Breast epithelium (tissue), 4 donors: ENCODE measurements at places on chromosomes 11 and 22. TPM values are rescaled to one million over a fixed set of nuclear protein-coding genes. Genes with fewer than 3 reads are reported as not detected.

- DNase-seq, result no peak
- H3K36me3 ChIP-seq, result no peaks in the 10 kb centered on the region
- no peak overlapping the region for H3K27ac ChIP-seq
- H3K4me1 ChIP-seq, result peaks cover 11% of the 10 kb centered on the region
- H3K4me3 ChIP-seq, result no peak overlapping the region
- no peaks in the 10 kb centered on the region for H3K27me3 ChIP-seq
Observed at GRCh38 chr11:73348838-73349237, 27.4 kb upstream of the RELT start.

DNA sequence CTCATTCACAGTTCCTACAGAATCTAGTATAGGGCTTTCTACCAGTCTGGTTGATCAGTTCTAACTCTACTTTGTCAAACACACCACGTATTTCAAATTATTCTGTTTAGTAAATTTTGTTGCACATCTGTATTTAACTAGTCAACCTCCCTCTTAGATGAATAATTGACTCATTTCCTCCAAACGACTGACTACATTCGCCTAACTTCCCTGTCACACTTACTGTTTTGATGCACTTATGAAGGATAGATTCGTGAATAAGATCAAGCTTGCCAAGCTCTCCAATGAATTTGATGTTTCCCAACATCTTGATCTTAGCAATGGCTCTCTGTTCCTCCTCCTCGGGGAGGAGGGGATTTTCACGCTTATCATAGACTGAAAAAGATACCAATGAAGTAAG lies 5.0 kb downstream of the EIF4G2 start:
- H3K4me1 ChIP-seq, result peaks cover 7% of the 10 kb centered on the region
- H3K27me3 ChIP-seq, result no peaks in the 10 kb centered on the region
- DNase-seq, result no peak
- no peak overlapping the region for H3K4me3 ChIP-seq

DNA sequence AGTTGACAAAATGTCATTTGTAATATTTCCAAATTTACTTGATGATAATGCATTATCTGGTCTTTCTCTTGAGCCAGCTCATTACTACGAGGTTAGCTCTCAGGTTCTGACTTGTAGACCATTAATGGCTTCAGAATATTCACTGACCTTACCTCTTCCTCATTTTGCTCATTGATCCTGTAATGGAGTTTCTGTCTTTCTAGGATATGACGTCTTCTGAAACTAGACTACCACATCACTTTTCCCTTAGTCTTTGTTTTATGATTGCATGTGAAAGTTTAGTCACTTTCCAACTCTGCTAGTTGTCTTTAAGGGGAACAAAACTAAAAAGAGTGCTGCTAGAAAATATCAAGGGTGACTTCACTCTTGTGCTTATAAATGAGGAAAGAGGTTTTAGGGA lies 697.6 kb downstream of the JRKL start:
- H3K4me3 ChIP-seq, result no peak overlapping the region
- H3K36me3 ChIP-seq, result no peaks in the 10 kb centered on the region
- H3K27ac ChIP-seq, result no peak overlapping the region
- H3K27me3 ChIP-seq, result no peaks in the 10 kb centered on the region
- no peaks in the 10 kb centered on the region for H3K4me1 ChIP-seq
- DNase-seq, result no peak

- DNase-seq, result no peak
- H3K27ac ChIP-seq, result no peak overlapping the region
- peaks cover 38% of the 10 kb centered on the region for H3K27me3 ChIP-seq
- H3K4me3 ChIP-seq, result no peak overlapping the region
- no peaks in the 10 kb centered on the region for H3K36me3 ChIP-seq
Observed at GRCh38 chr11:46386005-46386578, 4.6 kb downstream of the MDK start.

The NPAS4 gene
- total RNA-seq, result not detected

DNA sequence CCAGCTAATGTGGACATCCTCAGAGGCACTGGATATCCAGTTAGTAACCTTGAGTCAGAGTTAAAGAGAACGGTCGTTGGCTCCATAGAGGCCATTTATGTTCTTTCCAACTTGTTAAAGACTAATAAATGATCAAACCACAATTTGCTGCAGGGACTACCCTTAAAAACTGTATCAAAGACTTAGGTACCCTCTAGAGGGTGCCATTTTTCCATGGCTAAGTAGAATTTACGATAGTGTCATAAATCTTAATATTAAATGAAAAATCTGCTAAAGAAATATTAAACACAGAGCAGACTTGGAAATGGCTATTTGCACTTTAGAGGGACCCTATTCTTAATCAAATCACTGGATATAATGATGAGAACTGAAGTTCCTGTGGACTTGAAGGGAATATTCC lies 685.2 kb upstream of the CHORDC1 start:
- H3K4me1 ChIP-seq, result no peaks in the 10 kb centered on the region
- DNase-seq, result no peak
- H3K27me3 ChIP-seq, result no peaks in the 10 kb centered on the region
- H3K27ac ChIP-seq, result no peak overlapping the region
- H3K36me3 ChIP-seq, result no peaks in the 10 kb centered on the region

- peaks cover 12% of the 10 kb centered on the region for H3K27me3 ChIP-seq
- H3K36me3 ChIP-seq, result no peaks in the 10 kb centered on the region
- no peak overlapping the region for H3K4me3 ChIP-seq
- H3K27ac ChIP-seq, result no peak overlapping the region
- DNase-seq, result no peak
Observed at GRCh38 chr22:47401976-47402770, 639.7 kb downstream of the TBC1D22A start.

DNA sequence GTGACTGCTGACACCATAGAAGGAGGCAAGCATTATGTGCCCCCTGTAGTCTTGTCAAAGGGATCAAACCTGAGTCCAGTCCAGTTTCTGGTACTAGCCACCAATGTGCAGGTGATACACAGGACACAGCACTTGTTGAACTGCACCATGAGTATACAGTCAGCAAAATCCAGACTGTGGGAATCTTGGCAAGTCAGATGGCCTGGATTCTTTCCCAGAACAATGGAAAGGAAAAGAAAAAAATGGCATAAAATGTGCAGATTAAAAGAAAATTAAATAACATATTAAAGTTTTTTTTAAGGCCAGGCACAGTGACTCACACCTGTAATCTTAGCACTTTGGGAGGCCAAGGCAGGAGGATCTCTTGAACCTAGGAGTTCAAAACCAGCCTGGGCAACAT lies 16.8 kb downstream of the CRY2 start:
- H3K4me1 ChIP-seq, result peaks cover 9% of the 10 kb centered on the region
- no peak for DNase-seq
- H3K4me3 ChIP-seq, result no peak overlapping the region
- peaks cover 25% of the 10 kb centered on the region for H3K36me3 ChIP-seq
- H3K27ac ChIP-seq, result no peak overlapping the region

The BTBD18 gene
- not detected for total RNA-seq

The CSRP3 gene
- not detected for total RNA-seq

GRCh38 chr11:113555071-113555619 lies 79.9 kb upstream of the DRD2 start:
- no peak for DNase-seq
- no peaks in the 10 kb centered on the region for H3K36me3 ChIP-seq
- no peaks in the 10 kb centered on the region for H3K4me1 ChIP-seq
- H3K27ac ChIP-seq, result no peak overlapping the region

The OR52A1 gene
- not detected for total RNA-seq

DNA sequence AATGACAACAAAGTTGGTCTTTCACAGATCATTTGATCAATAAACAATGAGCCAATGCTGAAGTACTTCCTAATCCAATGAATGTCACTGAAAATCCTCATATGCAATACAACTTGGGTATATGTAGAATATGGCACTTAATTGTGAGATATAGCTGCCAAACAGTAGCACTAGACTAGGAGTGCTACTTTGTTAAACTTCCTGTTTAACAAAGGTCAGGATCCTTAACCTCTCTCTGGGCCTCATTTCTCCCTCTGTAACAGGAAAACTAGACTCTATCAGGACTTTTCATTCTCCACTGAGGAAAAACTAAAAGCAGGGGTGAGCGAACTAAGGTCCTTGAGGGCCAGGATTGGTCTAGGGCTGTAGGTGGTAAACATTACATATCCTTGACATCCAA lies 56.1 kb downstream of the PITPNB start:
- no peaks in the 10 kb centered on the region for H3K27me3 ChIP-seq
- peak overlapping the region; percentile 48 for H3K27ac ChIP-seq
- peaks cover 11% of the 10 kb centered on the region for H3K4me1 ChIP-seq
- no peak overlapping the region for H3K4me3 ChIP-seq
- DNase-seq, result no peak
- no peaks in the 10 kb centered on the region for H3K36me3 ChIP-seq

DNA sequence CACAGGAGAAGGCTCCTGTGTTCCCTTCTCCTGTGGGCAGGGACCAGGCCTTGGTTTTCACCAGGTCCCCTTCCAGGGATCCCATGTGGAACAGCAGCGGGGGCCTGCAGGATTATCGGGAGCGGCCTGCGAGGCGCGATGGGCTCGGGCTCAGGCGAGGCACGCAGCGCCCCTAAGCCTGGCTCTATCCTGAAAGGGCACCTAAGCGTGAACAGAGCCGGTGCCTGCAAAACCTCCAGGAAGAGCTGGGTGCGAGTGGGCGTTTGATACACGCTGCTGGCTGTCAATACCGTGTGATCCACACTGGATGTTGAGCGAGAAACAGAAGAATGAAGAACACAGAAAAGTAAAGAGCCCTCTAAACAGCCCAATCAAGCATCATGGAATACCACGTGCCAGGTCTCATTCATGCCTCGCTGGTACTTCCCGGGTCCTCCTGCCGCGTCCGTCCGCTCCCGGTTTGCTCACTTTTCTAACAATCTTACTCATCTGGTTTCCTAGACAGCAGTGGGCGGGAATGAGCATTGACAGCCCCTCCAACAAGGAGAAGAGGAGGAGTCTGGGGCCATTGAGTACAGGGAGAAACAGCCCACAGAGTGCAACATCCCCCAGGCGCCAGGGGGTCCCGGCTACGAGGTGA lies 12.5 kb downstream of the OSBPL5 start:
- H3K4me3 ChIP-seq, result no peak overlapping the region
- H3K27me3 ChIP-seq, result no peaks in the 10 kb centered on the region
- H3K27ac ChIP-seq, result peak overlapping the region; percentile 93
- no peak for DNase-seq

DNA sequence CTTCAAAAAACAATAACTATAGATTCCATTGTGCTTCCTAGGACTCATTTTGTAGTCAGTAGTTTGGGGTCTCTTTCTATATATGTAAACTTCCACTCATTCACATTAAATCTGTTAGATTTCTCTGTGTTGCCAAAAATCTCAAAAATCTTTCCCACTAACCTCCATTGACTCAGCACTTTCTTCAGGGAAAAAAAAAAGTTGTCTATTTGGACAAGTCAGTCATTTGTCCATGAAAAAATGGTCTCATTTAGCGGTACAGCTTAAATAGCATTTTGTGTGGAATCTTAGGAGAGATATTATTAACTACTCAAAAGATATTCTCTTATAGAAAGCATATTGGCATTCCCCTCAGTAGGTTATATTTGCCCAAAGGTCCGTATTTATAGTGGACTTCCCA lies 81.9 kb downstream of the PPP2R1B start:
- H3K4me3 ChIP-seq, result no peak overlapping the region
- DNase-seq, result no peak
- H3K27me3 ChIP-seq, result no peaks in the 10 kb centered on the region
- H3K4me1 ChIP-seq, result no peaks in the 10 kb centered on the region

The MMP10 gene
- total RNA-seq, result not detected

The PRG3 gene
- total RNA-seq, result not detected

DNA sequence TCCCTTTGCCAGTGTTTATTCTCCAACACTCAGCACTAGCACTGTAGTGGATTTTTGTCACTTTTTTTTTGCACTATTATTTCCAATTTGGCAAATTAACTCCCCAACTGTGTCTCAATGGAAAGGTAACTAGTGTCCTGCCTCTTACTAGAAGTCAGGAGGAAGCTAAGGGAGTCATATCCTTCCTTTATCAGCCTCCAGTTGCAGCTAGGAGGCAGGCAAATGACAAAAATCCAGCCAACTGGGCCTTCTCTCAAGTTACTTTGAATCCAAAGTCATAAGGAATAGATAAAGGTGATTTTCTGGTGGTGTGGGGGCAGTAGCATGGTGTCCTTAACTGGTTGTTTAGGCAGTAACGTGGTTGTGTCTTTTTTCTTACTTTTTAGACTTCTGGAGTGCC lies 15.6 kb upstream of the P4HA3 start:
- no peak overlapping the region for H3K4me3 ChIP-seq
- H3K27me3 ChIP-seq, result no peaks in the 10 kb centered on the region
- no peaks in the 10 kb centered on the region for H3K4me1 ChIP-seq

GRCh38 chr11:44852159-44852747 lies 98.4 kb downstream of the TP53I11 start:
- H3K36me3 ChIP-seq, result no peaks in the 10 kb centered on the region
- H3K27me3 ChIP-seq, result no peaks in the 10 kb centered on the region
- no peak for DNase-seq
- no peak overlapping the region for H3K4me3 ChIP-seq
- H3K4me1 ChIP-seq, result no peaks in the 10 kb centered on the region

DNA sequence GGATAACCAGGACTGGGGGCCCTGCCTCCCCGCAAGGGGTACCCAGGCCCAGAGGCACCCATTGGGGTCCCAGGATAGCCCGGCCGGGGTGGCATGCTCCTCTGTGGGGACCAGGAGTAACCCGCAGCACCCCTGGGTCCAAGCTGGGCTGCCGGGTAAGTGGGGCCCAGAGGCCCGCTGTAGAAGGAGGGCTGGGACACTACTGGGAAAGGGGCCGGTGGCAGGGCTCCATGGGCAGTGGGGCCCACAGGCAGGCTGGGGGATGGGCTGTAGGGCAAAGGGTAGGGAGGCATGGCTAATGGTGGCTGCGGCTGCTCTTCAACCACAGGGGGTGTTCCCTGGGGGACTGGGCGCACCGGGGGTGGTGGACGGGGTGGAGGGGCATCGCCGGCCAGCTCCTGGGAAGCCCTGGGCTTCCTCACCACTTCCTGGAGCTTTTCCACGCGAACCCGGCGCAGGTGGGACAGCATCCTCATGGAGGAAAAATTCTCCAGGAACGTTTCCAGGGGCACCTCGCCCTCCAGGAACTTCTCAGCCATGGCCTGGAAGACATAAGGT lies 29.1 kb downstream of the VPS37C start:
- H3K27ac ChIP-seq, result no peak overlapping the region
- peaks cover 4% of the 10 kb centered on the region for H3K4me1 ChIP-seq
- DNase-seq, result no peak
- H3K36me3 ChIP-seq, result no peaks in the 10 kb centered on the region
- no peaks in the 10 kb centered on the region for H3K27me3 ChIP-seq
- no peak overlapping the region for H3K4me3 ChIP-seq

The GRM5 gene
- total RNA-seq, result not detected

GRCh38 chr11:14373941-14374646 lies 15.1 kb upstream of the RRAS2 start:
- H3K27me3 ChIP-seq, result no peaks in the 10 kb centered on the region
- H3K27ac ChIP-seq, result no peak overlapping the region
- no peaks in the 10 kb centered on the region for H3K36me3 ChIP-seq
- DNase-seq, result peak; percentile 53
- no peaks in the 10 kb centered on the region for H3K4me1 ChIP-seq

- H3K4me3 ChIP-seq, result no peak overlapping the region
- no peak overlapping the region for H3K27ac ChIP-seq
- DNase-seq, result no peak
- H3K36me3 ChIP-seq, result no peaks in the 10 kb centered on the region
- H3K4me1 ChIP-seq, result no peaks in the 10 kb centered on the region
Observed at GRCh38 chr11:112968941-112969713, 7.9 kb downstream of the NCAM1 start.

The TAF1D gene
- total RNA-seq, result 154 TPM
